ENCODE measurements at places on chromosomes 5 and 9. TPM values are rescaled to one million over a fixed set of nuclear protein-coding genes. Genes with fewer than 3 reads are reported as not detected.

The SLC36A3 gene
- not detected for total RNA-seq

DNA sequence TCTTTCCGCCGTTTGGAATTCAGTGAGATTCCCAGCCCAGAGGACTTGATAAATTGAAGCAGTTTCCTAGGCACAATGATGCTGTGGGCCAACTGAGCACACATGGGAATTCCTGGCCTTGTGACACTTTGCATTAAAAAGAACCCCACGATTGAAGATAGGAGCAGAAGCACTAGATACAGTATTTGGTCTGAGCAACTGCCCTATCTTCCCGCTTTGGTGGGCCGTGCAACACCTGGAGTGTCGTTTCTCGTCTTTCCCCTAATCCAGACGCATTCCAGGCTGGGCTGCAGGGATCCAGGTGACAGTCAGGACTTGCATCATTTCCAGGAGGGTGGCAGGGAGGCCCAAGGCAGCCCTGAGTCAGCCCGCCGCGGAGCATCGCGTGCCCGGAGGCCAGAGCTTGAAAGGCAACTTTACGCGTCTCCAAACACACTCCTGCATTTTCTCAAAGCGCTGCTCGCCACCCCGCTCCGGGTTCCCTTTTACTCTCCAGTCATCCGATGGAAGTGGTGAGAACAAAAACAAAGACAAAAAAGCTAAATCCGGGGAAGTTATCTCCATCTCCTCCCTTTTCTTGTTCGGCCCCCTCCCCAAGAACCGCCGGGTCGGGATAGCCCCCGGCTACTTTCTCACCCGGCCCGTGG is 753 bp upstream of the STC2 start:
- no peak for DNase-seq

DNA sequence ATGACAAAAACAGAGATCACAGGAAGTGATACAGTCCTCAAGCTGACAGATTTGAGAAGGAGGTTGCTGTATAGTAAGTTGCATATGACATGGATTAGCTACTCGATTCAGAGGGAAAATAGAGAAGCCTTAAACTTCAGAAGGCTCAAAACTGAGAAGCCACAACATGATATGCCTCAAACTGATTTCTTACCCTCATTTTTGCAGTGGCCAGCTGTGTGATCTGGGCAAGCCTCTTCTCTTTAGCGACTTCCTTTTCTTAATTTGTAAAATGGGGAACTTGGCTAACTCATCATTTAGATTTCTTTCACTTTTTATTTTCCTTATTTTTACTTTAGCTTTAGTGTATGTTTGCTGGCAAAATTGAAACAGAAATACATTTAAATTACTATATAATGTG is 421.1 kb downstream of the KIF4B start:
- DNase-seq: no peak

- DNase-seq: no peak
Measured at GRCh38 chr5:176630681-176631222, 277 bp downstream of the EIF4E1B start.

DNA sequence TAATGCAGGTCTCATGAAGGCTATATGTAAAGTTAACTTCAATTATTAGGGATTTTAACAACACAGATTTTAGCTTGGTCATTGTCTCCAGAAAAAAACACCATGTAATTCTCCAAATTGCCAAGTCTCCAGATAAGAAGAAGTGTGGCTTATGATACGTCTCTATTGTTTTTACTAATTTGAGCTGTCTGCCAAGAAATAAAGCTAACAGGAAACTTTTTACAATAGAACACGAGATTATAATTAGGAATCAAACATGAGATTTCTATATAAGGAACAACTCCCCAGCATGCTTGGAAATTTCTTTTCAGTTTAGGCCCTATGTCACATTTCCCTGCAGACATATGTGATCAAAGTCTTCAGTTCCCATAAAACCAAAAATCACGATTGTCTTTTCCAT is 142.7 kb downstream of the MCTP1 start:
- no peak for DNase-seq

GRCh38 chr5:59685793-59686192 is 207.7 kb downstream of the PDE4D start:
- no peak for DNase-seq

GRCh38 chr9:110776221-110776620 is 107.6 kb downstream of the MUSK start:
- DNase-seq: no peak

Measured in T-cell (primary cell).